ENCODE measurements at places on chromosomes 2 and 18. TPM values are rescaled to one million over a fixed set of nuclear protein-coding genes. Genes with fewer than 3 reads are reported as not detected.
A peak's percentile ranks its signal among the peaks of the same experiment; 100 is the strongest.

ELMOD3 gene
- 34.5 TPM for total RNA-seq

CCDC102B gene
- total RNA-seq = 17.1 TPM

GRCh38 chr18:63016270-63016669, 300.9 kb downstream of the PHLPP1 start:
- H3K4me3 ChIP-seq = no peak overlapping the region
- no peaks in the 10 kb centered on the region for H3K4me1 ChIP-seq
- H3K27me3 ChIP-seq = no peaks in the 10 kb centered on the region
- peak; percentile 43 for DNase-seq

GRCh38 chr18:77023102-77023782, 109.3 kb downstream of the MBP start:
- no peak overlapping the region for H3K27ac ChIP-seq
- no peak overlapping the region for H3K4me3 ChIP-seq
- DNase-seq = no peak
- no peaks in the 10 kb centered on the region for H3K27me3 ChIP-seq
- no peaks in the 10 kb centered on the region for H3K4me1 ChIP-seq

DNA sequence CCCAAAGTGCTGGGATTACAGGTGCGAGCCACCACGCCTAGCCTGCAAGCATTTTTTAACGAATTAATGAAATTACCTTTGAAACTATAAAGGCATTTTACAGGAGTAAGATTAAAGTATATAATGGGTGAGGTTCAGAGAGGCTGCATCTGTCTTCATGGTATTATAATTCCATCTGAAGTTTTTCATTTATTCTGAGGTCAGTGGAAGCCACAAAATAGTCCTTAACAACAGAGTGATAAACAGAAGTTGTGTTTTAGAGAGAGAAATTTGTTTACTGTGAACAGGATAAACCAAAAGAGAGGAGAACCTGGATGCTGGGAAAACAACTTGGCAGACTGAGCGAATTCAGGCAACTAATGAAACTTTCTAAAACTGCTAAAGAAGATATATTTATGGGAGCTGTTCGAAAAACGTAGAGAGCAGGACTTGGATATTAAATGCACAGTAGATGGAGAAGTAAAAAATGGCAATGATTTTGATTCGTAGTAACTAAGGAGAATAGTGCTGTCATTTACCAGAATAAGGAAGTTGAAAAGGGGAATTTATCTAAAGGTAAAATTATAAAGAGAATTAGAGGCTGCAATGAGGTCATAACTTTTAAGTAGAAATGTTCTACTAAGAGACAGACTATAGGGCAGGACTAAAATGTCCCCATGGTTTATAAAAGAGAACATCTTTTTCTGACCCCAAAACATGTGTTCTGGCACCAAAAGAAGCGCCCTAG, 37.9 kb upstream of the ITGA4 start:
- H3K36me3 ChIP-seq = no peaks in the 10 kb centered on the region
- no peak overlapping the region for H3K4me3 ChIP-seq
- H3K4me1 ChIP-seq = no peaks in the 10 kb centered on the region
- H3K27ac ChIP-seq = no peak overlapping the region
